ENCODE measurements at places on chromosomes 12 and 14.

DNA sequence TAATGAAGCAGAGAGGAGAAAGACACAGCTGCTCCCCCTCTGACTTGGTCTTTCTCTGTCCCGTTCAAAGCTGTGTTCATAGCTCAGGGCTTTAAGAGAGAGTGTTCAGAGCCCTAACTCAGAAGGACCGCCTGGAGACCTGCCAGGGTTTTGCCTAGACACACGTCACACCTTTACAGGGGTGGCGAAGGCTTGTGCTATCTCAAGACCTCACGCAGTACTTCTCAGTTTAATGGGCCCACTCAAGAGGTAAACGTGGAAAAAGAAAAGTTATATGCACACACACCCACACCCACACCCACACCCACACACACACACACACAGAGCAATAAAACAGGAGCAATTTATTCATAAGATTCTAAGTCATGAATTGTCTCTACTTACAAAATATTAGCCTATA, 374.3 kb downstream of the C12orf75 start:
- peaks cover 6% of the 10 kb centered on the region for H3K27me3 ChIP-seq
- H3K36me3 ChIP-seq = no peaks in the 10 kb centered on the region
- DNase-seq = no peak
- H3K4me1 ChIP-seq = peaks cover 5% of the 10 kb centered on the region

GRCh38 chr12:133081159-133081780, 547 bp downstream of the ZNF140 start:
- no peaks in the 10 kb centered on the region for H3K27me3 ChIP-seq
- H3K4me1 ChIP-seq = no peaks in the 10 kb centered on the region
- H3K27ac ChIP-seq = peak overlapping the region; percentile 86
- DNase-seq = no peak
- peak overlapping the region; percentile 90 for H3K4me3 ChIP-seq

- H3K4me1 ChIP-seq = no peaks in the 10 kb centered on the region
- no peaks in the 10 kb centered on the region for H3K27me3 ChIP-seq
Measured at GRCh38 chr12:57330992-57331391, 80.0 kb upstream of the STAC3 start.

GRCh38 chr14:48586099-48586498, 910.7 kb upstream of the MDGA2 start:
- no peaks in the 10 kb centered on the region for H3K4me1 ChIP-seq
- no peaks in the 10 kb centered on the region for H3K36me3 ChIP-seq
- H3K27me3 ChIP-seq = no peaks in the 10 kb centered on the region

DNA sequence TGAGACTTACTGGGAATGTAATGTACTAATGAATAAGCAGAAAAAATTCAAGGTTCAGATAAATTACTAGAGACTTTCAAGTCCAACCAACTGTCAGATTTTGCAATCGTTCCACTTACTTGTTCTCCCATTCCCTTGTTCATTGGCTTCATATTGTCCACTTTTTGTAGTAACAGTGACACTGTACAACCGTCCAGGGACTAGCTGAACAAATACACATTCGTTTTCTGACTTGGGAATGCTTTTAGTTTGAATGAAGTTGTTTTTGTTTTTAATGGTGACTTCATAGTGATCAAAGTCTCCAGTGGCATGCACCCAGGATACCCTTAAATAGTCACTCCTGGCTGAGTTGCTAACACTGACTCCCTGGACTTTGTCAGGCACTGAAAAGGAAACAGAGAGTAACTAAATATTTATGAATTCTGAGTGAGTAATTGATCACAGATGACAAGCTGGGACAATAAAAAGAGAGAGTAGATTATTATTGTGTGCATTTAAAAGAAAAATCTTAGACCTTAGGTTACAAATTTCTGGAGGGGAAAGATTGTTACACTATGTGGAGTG, 65.4 kb downstream of the PTPRB start:
- H3K4me3 ChIP-seq = no peak overlapping the region
- DNase-seq = peak; percentile 7
- H3K27me3 ChIP-seq = no peaks in the 10 kb centered on the region
- no peaks in the 10 kb centered on the region for H3K4me1 ChIP-seq
- no peak overlapping the region for H3K27ac ChIP-seq

- no peaks in the 10 kb centered on the region for H3K4me1 ChIP-seq
- H3K27ac ChIP-seq = no peak overlapping the region
- DNase-seq = peak; percentile 84
- H3K36me3 ChIP-seq = no peaks in the 10 kb centered on the region
Measured at GRCh38 chr14:79598339-79598738, 613.0 kb downstream of the DIO2 start.
